ENCODE measurements at places on chromosomes 13 and 19.

DNA sequence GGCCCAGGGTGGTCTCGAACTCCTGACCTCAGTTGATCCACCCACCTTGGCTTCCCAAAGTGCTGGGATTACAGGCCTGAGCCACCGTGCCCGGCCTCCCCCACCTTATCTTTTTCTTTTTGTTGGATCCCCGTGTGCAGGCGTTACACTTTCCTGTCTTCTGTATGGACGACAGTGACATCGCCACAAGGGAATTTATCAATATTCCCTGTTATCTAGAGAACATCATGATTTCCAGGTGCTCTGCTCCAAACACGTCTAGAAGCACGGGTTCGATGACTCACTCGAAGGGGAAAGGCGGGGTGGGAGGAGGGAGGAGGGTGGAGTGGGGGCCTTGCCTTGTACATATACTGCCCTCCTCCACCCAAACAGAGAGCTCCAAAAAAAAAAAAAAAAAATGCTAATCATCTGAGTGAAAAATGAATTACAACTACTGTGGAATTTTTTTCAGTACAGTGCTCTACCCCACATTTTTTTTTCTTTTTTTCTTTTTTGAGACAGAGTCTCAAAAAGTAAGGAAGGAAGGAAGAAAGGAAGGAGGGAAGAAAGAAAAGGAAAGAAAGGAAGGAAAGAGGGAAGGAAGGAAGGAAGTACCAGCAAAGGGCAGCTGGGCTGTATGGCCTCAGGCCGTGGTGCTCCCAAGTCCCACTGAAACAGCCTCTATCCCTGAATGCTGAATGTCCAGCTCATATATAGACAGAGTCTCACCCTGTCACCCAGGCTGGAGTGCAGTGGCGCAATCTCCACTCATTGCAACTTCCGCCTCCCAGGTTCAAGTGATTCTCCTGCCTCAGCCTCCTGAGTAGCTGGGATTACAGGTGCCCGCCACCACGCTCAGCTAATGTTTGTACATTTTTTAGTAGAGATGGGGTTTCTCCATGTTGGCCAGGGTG lies 36.8 kb downstream of the INSR start:
- DNase-seq: no peak

GRCh38 chr13:35603593-35604285 lies 127.2 kb upstream of the MAB21L1 start:
- no peak for DNase-seq

DNA sequence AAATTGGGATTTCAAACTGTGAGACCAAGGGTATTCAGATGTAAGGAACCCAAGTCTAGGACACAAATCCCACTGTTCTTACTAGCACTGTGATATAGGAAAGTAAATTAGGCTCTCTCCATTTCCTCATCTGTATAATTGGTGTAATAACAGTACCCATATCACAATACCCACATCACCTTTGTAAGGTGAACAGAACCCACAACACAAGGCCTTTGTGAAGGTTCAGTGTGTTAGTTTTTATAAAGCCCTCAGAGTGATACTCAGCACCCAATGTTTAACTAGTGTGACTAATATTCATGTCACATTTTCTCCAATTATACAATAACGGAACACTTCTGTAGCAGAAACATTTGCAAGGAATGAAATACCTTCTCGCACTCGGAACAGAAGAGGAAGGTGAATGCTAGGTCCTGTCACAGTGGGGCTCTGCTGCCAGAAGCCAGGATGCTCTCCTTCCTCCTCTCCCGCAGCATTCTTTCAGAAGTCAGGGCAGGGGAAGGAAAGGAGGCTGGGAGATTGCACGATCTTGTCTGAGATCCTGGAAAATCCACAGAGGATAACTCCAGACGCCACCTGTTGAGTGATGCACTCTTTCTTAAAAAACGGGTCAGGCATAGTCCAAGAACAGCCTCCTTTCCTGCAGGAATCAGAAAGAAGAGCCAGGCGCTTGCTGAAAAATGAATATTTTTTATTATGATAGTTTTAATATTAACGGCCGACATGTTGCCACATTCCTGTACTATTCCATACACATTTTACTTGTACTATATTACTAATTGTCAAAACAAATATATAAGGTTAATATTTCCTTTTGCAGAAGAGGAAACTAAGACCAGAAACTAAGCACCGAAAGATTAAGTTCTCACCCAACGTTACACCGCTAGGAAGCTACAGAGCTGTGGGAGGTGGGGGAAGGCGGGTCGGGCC lies 762 bp downstream of the ZNF45 start:
- no peak for DNase-seq

DNA sequence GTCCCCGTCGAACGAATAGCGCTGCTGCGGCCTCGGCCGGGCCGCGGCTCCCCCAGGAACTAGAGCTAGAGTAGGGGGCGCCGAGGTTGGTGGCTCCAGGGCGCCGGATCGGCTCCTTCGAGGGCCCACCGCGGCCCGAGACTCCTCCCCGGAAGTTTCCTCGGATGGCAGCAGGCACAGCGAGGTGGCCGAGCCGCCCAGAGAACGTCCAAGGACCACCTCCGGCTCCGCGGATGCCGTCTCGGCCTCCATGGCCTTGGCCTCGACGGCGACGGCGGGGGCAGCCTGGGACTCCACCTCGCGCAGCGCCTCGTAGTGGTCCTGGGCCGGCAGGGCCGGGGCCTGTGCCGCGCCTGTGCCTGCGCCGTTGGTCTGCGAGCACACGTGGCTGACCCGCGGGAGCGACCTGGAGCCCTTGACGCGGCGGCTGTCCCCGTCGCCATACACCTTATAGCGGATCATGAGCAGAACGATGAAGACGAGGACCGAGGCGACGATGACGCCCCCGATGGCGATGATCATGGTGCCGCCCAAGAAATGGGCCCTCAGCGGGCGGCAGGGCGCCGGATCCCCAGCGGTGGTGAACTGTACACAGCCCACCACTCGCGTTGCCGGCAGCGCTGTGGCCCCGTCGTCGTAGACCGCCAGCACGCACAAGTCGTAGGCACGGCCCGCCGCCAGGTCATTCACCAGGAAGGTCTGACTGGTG lies 11.8 kb downstream of the IFNL1 start:
- no peak for DNase-seq

DNA sequence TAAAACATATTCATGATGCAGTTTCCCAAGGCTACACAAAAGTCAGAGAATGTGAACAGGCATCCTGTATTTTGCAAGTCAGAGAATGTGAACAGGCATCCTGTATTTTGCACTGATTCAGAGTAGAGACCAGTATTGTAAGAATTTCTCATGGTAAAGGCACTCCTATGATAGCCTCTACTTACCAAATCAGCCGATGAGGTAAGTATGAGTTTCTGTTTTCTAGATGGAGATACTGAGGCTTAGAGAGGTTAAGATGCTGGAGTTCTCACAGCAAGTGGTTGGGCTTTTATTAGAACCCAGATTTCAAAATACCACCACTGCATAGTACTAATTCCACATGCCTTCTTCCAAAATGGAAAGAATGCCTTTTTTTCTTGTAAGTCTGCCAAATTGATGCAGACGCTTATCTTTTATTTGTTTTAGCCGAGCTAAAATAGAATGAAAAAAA lies 12.3 kb downstream of the TPT1 start:
- no peak for DNase-seq

DNA sequence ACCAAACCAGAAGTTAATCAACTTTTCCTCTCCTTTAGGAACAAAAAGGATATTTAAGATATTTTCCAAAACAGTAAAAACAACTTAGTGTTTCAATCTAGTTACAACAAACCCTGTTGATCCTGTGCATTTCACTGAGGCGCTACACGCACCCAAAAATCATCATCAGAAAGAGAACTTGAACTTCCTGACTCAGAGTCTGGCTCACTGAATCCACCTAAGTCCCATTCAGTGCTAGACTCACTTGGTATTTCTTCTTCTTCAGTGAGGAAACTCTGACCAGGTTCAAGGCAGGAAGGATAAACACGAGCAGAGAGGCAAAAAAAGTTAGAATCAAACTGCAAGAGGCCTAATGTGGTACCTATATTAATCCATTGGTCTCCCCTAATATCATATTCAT lies 2.2 kb downstream of the KBTBD6 start:
- no peak for DNase-seq

GRCh38 chr19:3866910-3867638 lies 1.8 kb downstream of the ZFR2 start:
- DNase-seq: no peak

- DNase-seq: no peak
Measured at GRCh38 chr19:18841400-18841799, 9.6 kb downstream of the UPF1 start.

- no peak for DNase-seq
Measured at GRCh38 chr13:107866032-107866940, 349.1 kb downstream of the LIG4 start.

DNA sequence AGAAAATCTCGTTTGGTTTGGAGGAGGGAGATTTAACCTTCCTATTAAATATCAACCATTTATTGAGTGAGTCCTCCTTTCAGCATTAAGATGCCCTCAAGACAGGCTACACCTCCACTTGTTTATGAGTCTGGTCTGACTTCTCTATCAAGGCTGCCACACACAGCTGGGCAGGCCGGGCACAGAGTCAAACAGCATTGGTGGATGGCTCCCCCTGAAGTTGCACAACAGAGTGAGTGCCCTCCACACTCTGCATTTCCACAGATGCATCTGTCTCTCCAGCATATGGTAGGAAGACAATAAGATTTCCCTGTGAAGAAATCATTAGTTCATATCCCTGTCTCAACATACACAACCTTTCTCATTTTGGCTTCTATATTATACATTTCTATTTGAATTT lies 31.4 kb downstream of the PHF11 start:
- DNase-seq: no peak

DNA sequence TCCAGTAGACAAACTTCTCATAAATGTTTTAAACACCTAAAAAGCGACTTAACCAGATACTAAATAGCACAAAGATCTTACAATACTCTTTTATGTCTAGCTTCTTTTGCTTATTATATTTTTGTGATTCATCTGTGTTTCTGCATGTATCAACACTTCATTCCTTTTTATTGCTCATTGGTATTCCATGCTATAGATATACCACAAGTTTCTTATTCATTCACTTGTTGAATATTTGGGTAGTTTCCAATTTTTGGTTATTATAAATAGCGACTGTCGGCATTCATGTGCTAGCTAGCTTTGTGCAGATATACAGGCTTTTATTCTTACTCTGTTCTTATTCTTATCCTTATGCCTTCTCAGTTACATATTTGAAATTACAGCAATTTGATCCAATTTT lies 50.0 kb upstream of the RGCC start:
- no peak for DNase-seq

GRCh38 chr19:1311543-1312091 lies 25.9 kb downstream of the EFNA2 start:
- no peak for DNase-seq

DNA sequence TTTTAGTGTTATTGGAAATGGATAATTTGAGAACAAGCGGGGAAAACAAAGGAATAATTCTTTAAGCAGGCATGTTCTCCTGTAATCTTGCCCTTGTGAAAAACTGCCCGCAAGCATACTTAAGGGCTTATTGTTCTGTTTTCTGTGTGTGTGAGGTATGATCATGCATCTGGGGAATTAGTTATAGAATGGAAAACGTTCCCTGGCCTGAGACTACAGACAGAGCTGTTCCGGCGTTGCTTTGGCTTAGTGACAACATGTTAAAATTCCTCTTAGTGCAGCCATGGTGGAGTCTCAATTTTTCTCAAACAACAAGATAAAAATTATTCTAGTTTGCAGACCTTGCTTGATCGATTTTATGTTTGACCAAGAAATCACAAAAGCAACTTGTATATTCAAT lies 560.2 kb upstream of the SPRY2 start:
- DNase-seq: no peak

- DNase-seq: no peak
Measured at GRCh38 chr13:91355099-91355825, 7.8 kb downstream of the MIR17HG start.

DNA sequence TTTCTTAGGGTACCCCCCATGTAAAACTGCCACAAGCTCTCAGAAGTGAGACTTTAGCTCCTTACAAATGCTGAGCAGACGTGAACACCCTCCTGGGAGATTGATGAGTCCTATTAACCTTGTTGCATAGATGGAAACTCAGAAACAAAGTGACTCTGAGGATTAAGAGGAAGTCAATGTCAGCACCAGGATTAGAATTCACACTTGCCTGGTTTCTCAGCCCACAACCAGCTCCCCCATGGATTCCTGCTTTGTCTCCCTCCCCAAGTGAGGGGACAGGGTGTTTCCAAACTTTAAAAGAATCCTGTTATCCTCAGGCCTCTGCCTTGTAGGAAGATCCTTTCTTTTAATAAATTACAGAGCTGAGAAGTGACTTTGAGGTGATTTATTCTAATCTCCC lies 324.4 kb downstream of the NDFIP2 start:
- no peak for DNase-seq

DNA sequence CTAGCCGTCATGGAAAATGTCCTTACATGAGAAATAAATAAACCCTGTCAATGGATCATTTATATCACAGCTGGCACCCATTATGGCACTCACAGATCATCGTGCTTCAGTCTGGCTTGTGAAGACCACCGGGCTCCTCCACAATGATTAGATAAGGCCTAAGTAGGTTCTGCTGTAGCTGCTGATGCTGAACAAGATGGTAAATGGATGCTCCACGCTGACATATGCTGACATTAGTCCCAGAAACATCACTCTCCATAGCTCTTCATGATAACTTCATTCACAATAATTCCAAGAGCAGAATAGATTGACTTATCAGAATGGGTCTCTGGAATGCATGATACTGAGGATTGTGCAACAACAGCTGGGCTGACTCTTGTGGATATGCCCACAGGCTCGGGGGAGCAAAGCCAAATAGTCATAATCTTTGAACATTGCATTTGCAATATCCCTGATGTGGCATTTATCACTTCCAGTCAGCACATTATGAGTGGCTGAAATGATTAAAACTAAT lies 63.8 kb upstream of the RXFP2 start:
- DNase-seq: no peak

- no peak for DNase-seq
Measured at GRCh38 chr13:71863254-71863865, 3.6 kb downstream of the DACH1 start.

DNA sequence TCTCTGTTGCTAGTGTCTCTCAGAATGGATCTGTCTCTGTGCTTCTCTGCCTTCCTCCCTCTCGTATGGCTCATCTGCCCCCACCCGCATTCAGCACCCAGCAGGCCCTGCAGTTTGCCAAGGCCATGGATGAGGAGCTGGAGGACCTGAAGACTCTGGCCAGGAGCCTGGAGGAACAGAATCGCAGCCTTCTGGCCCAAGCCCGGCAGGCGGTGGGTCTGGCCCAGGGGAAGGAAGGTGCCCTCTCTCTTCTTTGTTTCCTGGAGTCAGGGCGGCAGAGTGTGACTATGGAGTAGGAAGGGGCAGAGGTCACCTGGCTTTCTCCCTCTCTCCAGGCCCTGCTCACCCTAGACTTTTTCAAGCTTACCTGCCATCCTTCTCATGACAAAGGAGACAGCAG lies 10.9 kb downstream of the KASH5 start:
- DNase-seq: no peak

- peak; percentile 22 for DNase-seq
Measured at GRCh38 chr13:50080911-50081678, 65.9 kb downstream of the KCNRG start.

- no peak for DNase-seq
Measured at GRCh38 chr19:33362508-33363228, 10.8 kb upstream of the CEBPG start.

GRCh38 chr13:48731001-48731658 lies 77.4 kb downstream of the CYSLTR2 start:
- no peak for DNase-seq

All from NCI-H1436 (cell line).